Progenitor cell of endocrine pancreas (in vitro differentiated cells): ENCODE measurements at places on chromosomes 1 and 21. TPM values are rescaled to one million over a fixed set of nuclear protein-coding genes. Genes with fewer than 3 reads are reported as not detected.

GRCh38 chr1:28716336-28716735 lies 20.4 kb upstream of the YTHDF2 start:
- DNase-seq, result no peak

The APCS gene
- not detected in 2 replicates for total RNA-seq

The SERTAD4 gene
- 1.1 and 1.8 TPM in 2 replicates for total RNA-seq

The WDR64 gene
- total RNA-seq, result 0.07 TPM in 1 of 2 replicates, not detected in the other

DNA sequence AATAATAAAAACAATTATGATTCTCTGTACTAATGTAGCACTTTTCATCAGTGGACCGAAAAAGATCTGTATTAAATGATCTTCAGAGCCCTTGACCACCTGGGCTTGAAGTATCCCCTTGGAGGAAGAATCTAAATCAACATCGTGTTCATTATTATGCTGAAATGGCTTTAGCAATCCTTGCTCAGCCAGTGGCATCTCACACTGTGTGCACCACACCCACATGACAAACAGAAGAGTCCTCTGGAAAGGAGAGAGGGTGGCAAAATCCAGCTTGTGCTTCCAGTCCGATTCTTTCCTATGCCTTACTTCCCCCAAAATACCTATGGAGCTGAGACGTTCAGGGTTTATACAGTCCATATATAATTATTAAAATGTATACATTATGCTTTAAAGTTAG lies 318.5 kb upstream of the RUNX1 start:
- DNase-seq, result no peak

DNA sequence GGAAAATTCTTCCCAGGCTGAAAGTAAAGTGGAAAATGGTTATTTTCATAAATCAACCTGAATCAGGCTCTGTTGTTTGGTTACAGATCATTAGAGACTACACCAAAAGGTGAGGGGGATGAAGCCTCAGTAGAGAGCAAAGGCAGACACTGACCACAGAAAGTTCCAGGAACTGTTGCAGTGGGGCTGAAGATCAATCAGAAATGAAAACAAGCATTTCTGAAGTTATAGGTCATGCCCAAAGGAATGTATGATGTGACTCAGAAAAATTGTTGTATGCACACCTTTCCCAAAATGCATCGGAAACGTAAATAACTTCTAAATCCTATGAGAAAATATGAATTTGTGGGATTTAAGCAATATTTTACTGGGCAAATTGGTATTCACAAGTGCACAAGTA lies 63.3 kb downstream of the FYB2 start:
- DNase-seq, result no peak

DNA sequence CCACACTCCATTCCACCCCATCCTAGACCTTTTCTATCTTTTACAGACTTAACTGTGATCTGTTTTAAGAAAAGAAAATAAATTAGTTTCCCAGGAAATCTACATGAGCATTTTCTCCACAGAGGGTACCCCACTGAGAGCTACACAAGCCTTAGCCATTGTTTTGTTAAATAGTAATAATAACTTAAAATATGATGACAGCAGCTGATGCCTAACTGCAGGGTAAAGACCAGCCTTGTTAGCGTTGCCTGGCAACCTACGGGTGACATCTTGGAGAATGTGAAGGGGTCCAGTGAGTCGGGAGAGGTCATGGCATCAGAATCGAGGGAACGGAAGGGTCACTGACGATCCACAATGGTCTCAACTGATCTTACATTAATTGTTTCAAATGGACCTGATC lies 233.2 kb upstream of the PBX1 start:
- no peak for DNase-seq

DNA sequence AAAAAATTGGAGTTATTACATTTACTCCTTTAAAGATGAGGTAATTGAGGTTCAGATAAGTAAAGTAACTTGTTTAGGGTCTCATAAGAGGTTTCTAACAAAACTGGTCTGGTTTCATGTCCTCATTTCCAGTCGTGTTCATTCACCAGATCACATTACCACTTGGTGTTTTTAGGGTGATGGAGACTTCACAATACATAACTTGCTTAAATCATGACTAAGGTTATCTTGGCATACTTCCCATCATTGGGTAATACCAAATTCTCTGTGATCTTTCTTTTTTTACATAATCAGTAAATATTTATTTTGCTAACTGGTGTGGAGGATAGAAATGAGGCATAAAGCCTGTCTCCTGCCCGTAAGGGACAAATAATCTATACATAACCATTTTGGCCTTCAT lies 31.6 kb upstream of the RPTN start:
- DNase-seq, result no peak

The BARHL2 gene
- not detected in 2 replicates for total RNA-seq

DNA sequence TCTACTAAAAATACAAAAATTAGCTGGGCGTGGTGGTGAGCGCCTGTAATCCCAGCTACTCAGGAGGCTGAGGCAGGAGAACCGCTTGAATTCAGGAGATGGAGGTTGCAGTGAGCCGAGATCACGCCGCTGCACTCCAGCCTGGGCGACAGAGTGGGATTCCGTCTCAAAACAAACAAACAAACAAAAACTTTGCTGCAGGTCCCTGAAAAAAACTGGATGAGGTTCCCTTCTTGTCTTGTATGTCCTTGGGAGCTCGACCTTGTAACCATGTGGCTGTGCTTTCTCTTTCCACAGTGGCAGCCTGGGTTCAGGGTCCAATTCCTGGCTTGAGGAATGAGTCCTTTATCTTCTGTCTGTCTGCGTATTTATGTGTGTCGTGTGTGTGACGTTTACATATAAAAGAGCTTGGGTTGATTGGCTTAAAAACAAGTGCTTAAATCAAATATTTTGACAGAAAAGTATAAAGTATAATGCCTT lies 18.0 kb upstream of the COX20 start:
- no peak for DNase-seq

The DYNLT4 gene
- total RNA-seq, result 0.55 and 0.79 TPM in 2 replicates

The KCNA2 gene
- 0.05 TPM in 1 of 2 replicates, not detected in the other for total RNA-seq
